LHCN-M2 (cell line): ENCODE measurements at places on chromosomes 7 and 10.

GRCh38 chr10:51620131-51620530 is 79.3 kb downstream of the CSTF2T start:
- no peak for DNase-seq

DNA sequence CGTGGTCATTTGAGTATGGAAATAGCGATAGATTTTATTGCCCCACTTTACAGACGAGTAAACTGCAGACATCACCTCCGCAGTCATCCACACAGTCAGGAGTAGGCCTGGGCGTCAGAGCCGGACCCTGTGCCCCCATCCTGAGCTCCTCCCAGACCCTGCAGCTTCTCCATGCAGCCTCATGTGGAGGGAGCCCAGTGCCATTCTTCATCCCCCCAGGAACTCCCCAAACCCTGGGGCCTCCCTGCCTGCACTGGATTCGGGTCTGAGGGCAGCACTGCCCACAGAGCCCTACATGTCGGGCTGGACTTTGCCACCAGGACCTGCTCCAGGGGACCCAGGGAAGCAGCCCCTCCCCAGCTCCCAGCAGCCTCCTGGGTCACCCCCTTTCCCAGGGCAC is 100.8 kb downstream of the MKI67 start:
- DNase-seq, result no peak

- no peak for DNase-seq
Measured at GRCh38 chr10:96585736-96586418, 935 bp downstream of the TM9SF3 start.

DNA sequence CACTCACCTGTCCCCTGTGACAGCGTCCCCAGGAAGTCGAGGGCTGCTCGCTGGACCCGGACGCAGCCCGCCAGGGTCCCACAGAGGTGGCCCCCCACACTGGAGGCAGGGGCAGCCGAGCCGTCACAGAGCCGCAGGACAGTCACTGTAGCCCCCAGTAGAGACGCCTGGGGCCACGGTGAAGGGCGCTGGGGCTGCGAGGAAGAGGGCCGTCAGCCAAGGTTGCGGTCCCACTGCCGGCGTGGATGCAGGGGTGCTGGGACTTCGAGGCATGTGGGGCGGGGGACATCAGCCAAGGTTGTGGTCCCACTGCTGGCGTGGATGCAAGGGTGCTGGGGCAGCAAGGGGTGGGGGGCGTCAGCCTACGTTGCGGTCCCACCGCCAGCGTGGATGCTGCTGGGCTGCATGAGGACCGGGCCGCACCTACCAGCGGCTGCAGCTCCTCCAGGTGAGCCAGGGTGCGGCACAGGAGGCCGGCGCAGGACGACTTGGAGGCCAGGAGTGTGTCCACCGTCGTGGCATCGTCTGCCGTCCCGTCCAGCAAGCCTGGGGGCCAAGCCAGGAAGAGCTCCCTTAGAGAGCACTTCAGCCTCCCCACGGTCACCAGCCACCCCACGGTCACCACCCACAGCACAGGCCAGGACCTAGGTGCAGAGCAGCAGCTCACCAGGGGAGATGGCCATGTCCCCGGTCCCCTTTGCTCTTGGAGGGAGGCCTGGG is 13.9 kb downstream of the BRAT1 start:
- DNase-seq, result no peak

DNA sequence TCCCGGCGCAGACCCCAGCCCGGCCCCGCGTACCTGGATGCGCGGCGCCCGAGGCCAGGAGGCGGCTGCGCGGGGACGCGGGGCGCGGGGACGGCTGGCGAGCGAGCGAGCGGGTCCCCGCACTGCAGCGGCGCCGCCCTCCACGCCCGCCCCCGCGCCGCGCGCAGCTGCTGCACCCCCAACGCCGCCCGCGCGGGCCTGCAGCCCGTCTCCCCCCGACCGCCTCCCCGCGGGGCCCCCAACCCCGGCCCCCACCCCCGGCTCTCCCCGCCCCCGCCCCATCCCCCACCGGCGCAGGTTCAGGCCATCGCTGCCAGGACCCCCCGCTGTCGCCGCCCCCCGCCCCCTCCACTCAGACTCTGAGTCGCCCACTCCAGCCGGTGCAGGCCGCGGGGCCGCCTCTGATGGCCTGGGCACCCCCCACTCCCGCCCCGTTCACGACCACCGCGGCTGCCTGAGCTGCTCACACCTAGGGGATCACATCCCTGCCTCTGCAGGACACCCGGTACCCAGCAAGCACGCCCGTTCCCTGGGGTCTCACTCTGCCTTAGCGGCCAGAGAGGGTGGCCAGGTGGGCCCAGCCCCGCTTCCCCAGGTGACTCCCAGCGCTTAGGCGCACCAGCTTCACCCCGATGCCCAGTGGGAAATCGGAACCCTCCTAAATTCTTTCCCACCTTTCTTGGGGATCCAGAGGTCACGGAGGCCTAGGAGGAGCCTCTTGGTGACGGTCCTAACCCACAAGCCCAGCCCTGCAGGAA is 13.9 kb upstream of the DNAAF5 start:
- DNase-seq, result no peak

GRCh38 chr7:155885167-155886155 is 73.2 kb upstream of the SHH start:
- DNase-seq, result peak; percentile 75

- no peak for DNase-seq
Measured at GRCh38 chr7:141610671-141611070, 59.5 kb downstream of the AGK start.

GRCh38 chr10:49760789-49761188 is 1.3 kb downstream of the OGDHL start:
- no peak for DNase-seq

GRCh38 chr7:76260171-76260703 is 42.2 kb upstream of the HSPB1 start:
- peak; percentile 26 for DNase-seq

DNA sequence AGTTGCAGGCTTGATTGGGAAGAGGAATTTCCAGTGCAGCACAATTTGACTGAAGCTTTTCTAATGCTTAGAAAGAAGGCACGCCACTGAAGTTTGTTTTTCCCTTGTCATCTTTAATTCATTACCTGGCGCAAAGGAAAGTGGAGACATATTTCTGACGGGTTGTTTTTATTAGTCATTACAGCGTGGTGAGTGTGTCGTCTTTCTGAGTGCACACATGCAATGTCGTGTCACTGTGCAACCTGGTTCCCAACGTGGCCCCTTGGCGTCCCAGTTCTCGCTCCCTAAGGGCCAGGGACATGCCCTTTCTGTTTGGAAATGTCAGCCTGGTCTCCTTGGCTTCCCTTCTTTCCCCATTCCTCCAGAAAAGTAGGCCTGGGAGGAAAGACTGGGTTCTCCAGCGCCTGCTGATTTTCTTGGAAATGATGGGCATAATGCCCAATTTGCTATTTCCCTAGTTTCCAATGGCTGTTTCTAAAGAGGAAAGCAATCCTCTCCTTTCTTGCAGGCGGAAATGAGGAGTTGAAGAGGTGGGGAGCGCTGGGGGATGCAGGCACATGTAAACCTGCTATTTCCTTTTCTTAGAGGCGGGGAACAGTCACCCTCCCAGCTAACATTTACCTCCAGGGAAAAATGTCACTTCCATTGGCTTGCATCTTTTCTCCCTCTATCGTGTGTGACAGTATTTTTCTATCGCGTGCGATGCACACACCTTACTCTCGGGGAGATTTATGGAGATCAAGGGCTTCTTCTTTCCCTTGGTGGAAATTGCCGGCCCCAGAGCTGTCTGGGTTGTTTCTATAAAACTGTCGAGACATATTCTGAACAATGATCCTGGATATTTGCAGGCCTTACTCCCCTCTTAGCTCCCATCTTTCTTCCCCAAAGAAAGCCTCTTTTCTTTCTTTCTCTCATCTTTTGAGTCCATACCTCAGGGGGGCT is 249.8 kb downstream of the ARHGAP12 start:
- no peak for DNase-seq

DNA sequence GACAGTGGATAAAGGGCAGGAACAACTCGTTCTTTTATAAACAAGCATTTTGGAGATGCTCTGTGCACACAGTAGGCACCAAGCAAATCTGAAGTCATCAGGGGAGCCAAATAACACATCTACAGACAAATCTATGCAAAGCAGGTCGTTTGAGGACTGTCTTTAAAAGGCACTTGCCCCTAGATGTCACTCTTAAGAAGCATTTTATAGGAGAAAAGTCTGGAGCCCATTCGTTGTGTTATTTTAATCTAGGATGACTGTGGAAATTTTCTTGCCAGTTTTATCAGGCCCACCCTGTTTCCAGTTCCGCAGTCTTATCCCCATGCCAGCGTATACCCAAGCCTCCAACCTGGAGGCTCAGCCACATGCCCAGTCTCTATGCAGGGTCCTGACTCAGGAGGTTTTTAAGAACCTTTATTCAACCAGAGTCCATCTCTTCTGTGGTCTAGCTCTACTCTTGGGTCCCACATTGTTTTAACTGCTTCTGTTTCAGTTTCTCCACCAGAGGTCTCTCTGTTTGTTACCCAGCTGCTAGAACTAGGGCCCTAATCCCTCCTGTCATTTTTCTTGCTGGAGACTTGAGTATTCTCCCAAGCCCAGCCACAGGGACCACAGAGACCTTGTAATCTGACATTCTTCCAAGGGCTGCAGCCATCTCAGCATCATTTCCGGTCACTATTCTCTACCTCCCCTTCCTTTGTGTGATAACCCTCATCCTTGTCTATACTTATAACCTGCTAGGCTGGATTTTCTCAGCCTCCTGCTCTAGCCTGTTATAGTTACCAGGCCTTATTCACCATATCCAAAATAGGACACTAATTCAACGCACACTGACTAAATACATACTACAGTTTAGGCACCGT is 26.7 kb downstream of the PIK3CG start:
- no peak for DNase-seq

DNA sequence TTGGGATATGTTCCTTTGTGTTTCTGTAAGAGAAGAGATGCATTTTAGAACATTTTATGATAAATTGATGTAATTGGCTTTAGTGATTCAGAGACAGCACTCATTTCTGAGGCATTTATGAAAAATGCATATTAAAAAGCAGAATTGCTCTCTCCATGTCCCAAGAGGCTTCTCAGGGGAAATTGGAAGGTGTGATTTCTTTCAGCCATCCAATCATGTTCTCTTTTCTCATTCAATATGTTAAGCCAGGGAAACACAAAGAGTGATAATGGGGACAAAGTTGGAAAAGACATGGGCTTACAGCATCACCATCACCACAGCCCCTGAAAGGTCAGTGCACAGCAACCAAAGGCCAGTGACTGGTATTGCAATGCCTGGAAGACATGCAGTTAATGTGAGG is 129.9 kb upstream of the COL1A2 start:
- DNase-seq, result no peak

DNA sequence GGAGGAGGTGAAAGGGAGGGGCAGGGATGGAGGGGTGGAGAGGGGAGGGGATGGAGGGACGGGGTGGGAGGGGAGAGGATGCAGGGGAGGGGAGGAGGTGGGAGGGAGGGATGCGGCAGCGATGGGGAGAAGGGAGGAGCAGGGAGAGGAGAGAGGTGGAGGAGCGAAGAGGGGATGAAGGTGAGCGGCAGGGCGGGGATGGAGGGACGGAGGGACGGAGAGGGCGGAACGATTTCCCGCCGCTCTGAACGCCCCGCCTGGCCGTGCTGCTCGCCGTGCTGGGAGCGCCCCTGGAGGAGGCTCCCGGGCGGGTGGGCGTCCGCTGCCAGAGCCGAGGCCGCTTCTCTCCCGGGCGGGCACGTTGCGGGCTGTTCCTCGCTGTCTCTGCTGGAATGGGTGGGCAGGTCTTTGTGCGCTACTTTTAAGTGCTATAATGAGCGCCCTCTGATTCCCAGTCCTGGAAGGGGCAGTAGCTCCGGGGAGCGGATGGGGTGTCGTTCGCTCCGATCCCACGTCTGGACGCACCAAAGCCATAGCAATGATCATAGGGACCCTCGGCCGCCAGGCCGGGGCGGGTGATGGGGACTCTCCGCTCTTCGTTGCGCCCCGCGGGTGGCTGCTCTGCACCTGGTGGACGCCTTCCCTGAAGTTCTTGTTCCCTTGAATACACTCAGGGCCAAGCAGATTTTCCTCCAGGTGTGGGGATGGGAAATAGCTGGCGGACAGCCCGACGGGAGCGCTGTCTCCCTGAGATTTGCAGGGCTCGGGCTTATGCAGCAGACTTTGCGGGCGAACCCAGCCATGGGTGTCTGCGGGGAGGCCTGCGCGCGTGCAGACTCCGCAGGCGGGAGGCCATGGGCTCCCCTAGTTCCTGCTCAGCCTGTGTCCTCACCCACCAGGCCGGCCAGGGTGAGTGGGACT is 81.1 kb upstream of the CPXM2 start:
- DNase-seq, result no peak

- peak; percentile 87 for DNase-seq
Measured at GRCh38 chr10:6409971-6410643, 170.0 kb downstream of the PRKCQ start.

GRCh38 chr7:138478499-138478908 is 18.4 kb downstream of the TRIM24 start:
- no peak for DNase-seq

GRCh38 chr7:28390426-28390825 is 21.9 kb upstream of the CREB5 start:
- DNase-seq, result no peak

- DNase-seq, result no peak
Measured at GRCh38 chr7:148628011-148628410, 37.4 kb downstream of the C7orf33 start.

DNA sequence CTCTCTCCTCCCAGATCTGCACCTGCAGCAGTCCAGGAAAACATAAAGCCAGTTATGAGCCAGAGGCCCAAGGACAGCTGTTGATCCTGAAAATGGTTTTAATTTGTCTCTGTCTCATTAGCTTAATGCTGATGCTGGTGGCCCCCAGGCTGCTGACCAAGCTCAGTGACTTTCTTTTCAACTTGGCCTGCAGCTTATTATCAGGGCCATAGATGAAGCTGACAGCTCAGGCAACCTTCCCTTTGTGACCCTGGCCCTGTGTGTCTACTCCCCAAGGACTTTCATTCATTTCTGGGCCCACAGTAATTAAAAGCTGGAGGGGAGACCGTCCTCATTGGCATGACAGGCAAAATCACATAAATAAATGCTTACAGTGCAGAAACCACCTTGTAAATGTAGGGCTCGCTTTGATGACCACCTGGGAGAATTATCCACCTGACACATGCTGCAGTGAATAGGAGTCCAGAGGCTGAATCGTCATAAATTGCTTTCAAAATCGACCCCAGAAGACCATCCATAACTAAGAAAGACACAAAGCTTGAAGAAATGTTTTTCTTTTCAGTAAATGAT is 138.5 kb downstream of the NPY start:
- DNase-seq, result no peak

GRCh38 chr7:30899630-30900029 is 12.0 kb upstream of the AQP1 start:
- no peak for DNase-seq
